ENCODE measurements at places on chromosomes 5 and 9. TPM values are rescaled to one million over a fixed set of nuclear protein-coding genes. Genes with fewer than 3 reads are reported as not detected.

DNA sequence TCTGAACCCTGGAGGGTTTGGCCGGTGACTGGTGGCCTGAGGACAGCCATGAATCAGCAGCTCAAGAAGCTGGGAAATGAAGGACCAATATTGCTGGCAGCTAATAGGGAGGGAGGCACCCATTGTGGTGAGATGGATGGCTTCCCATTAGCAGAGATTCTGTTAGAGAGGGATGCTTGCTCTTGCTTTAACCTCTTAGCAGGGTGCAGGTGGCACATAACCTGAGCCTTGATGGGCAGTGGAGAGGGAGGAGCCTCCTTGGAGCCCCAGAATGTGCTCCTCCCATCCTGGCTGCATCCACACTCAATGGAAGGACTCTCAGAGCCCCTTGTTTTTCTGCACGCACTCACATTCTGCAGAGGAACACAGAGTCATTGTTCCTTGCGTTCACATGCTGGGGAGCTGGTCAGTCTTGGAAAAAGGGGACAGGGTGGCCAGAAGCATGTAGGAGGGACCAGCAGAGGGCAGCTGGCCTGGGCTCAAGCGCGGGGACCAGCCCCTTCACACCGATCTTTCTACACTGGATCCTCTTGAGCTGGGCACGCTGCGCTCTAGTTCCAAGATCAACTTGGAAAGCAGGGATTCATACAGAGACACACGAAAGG, 161.8 kb downstream of the MED10 start:
- H3K27me3 ChIP-seq = no peaks in the 10 kb centered on the region
- no peak overlapping the region for H3K27ac ChIP-seq

- no peak for DNase-seq
- peaks cover 19% of the 10 kb centered on the region for H3K4me1 ChIP-seq
- no peaks in the 10 kb centered on the region for H3K36me3 ChIP-seq
- H3K4me3 ChIP-seq = no peak overlapping the region
These were observed 41.4 kb downstream of the PAM start for GRCh38 chr5:102796498-102796897.

- H3K27ac ChIP-seq = no peak overlapping the region
- H3K36me3 ChIP-seq = no peaks in the 10 kb centered on the region
- H3K4me3 ChIP-seq = no peak overlapping the region
These were observed 693.8 kb downstream of the NR2F1-AS1 start for GRCh38 chr5:92887254-92887653.

INSL4 gene
- total RNA-seq = not detected

PCA3 gene
- not detected for total RNA-seq

GRCh38 chr9:128824911-128825310, 4.7 kb downstream of the SPOUT1 start:
- peaks cover 18% of the 10 kb centered on the region for H3K4me1 ChIP-seq
- no peak overlapping the region for H3K27ac ChIP-seq
- no peaks in the 10 kb centered on the region for H3K36me3 ChIP-seq
- H3K27me3 ChIP-seq = no peaks in the 10 kb centered on the region
- DNase-seq = no peak

HSPB3 gene
- total RNA-seq = not detected

SLC46A2 gene
- not detected for total RNA-seq

- peaks cover 15% of the 10 kb centered on the region for H3K4me1 ChIP-seq
- H3K4me3 ChIP-seq = peak overlapping the region; percentile 41
- H3K27ac ChIP-seq = peak overlapping the region; percentile 13
- DNase-seq = no peak
These were observed 907 bp downstream of the HMCN2 start for GRCh38 chr9:130266236-130267098.

- no peak overlapping the region for H3K4me3 ChIP-seq
- H3K27me3 ChIP-seq = no peaks in the 10 kb centered on the region
- no peaks in the 10 kb centered on the region for H3K4me1 ChIP-seq
- no peaks in the 10 kb centered on the region for H3K36me3 ChIP-seq
- H3K27ac ChIP-seq = no peak overlapping the region
- no peak for DNase-seq
These were observed 19.3 kb downstream of the TYRP1 start for GRCh38 chr9:12712532-12712931.

DNA sequence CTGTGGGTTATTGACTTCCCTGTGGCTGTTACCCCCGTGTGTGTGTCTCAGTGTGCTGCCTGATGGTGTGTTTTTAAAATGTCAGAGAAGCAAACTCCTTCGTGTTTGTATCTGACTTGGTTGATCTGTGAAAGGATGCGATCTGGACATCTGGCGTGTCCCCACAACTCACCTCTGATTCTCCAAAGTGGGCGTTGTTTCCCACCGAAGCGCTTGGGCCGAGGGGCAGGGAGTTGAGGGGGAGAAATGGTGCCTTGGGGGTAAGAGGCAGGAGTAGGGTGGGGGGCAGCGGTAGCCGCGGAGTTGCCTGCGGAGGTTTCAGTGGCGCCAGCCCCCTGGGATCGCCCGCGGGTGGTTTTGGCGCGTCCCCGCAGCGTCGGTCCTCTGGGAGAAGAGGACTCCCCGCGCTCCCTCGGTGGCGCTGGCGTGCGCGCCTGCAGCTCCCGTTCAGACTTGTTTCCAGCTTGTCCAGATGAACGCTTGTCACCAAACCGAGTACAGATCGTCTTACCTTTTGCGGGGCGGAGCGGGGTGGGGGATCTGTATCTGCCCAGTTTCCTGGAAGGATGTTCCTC, 1.1 kb downstream of the MAST4 start:
- H3K27me3 ChIP-seq = no peaks in the 10 kb centered on the region
- peaks cover 15% of the 10 kb centered on the region for H3K4me1 ChIP-seq
- no peaks in the 10 kb centered on the region for H3K36me3 ChIP-seq
- H3K27ac ChIP-seq = peak overlapping the region; percentile 14
